ENCODE measurements at places on chromosomes 7 and 10.

DNA sequence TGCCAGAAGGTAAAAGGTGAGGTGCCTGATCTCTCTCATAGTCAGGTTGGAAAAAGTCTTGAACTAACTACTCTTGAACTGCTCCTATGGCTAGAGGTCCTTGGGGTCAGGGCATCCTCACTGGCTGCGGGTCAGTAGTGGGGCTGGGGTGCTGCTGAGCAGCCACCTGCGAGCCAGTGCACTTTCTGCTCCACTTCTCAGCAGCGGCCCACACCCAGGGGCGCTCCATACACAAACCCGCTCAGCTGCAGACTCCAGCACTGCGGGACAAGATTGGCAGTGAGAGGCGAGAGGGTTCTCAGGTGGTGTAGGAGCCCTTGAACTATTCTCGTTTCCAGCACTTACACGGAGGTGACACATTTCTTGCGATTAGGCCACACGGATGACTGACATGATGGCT, 6.0 kb downstream of the ABCA13 start:
- no peak for DNase-seq

DNA sequence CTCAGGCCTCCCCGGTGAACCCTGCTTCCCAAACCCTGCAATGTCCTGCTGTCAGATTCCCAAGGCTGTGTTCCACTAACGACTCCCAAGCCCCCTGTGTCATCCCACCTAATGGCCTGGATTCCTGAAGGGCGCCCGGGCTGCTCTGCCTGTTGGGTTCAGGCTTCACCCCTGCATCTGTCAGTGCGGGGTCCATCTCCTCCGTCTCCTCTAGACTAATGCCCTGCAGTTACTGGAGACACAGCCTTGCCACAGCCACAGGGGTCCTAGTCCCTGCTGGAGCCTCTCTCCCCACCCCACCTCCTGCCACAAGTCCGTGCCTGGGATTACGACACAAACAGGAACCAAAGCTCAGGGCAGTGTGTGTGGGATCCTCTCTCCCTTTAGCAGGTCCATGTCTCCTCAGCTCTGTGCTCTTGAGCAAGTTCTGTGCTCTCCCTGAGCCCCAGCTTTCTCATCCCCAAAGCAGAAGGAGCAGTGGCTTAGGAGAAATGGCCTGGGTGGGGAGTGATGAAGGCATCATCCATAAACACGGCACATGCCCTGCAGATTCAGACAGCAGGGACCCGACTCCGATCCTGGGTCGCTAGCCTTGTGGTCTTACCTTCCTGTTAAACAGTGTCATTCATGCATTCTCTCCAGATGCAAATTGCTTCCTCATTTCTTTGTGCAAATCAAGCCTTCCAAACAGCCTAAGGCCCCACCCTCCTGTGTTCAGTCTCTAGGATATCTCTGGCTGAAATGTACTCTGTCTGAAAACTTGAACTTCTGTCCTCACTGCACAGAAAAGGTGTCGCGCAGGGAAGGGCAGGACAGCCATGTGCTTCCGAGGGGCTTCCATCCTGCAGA, 8.2 kb upstream of the RBP3 start:
- no peak for DNase-seq

- no peak for DNase-seq
These were observed 128.6 kb upstream of the AOAH start for GRCh38 chr7:36852931-36853330.

- no peak for DNase-seq
These were observed 40.3 kb downstream of the RSU1 start for GRCh38 chr10:16776896-16777295.

GRCh38 chr10:34859170-34859569, 44.1 kb upstream of the PARD3 start:
- DNase-seq: no peak

- DNase-seq: no peak
These were observed 590.9 kb upstream of the ANKRD30A start for GRCh38 chr10:36534471-36535002.

DNA sequence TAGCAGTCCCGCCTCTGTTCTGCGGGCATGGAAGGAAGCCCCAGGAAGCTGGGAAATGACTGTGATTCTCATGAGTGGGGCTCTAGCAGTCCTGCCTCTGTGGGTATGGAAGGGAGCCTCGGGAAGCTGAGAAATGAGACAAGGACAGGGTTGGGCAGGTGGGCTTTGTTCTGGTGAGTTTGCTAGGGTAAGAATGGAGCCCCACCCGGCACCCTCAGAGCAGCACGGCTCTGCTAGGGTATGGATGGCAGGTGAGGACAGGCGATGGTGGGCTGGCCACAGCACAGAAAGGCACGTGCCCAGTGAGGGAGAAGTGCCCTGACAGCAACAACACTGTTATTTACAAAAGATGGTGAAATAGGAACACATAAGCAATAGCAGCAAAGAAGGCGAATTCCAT, 39.6 kb downstream of the SVIL start:
- DNase-seq: no peak

DNA sequence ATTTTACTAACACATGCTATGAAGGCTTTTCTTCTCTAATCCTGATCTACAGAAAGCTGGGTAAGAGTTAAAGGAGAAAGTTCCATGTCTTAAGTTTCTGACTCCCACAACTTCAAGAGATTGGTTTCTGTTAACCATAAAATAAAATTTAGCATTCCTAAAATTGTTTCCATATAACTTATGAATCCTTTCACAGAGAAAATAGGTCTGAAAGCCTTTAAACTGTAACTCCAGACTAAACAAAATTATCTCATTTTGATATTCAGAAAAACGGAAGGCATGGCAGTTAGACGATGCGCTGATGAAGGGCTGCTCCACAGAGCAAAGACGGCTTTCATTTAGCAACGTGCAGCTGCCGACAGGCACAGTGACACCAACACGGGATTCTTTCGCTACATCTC, 133.3 kb downstream of the SLC25A13 start:
- no peak for DNase-seq

- no peak for DNase-seq
These were observed 251.8 kb downstream of the CRPPA start for GRCh38 chr7:16169537-16169936.

- no peak for DNase-seq
These were observed 34.0 kb upstream of the SFTPD start for GRCh38 chr10:79982861-79983260.

- no peak for DNase-seq
These were observed 558.2 kb upstream of the PFKP start for GRCh38 chr10:2509081-2509531.

GRCh38 chr10:3829156-3830050, 44.4 kb upstream of the KLF6 start:
- DNase-seq: peak; percentile 49

DNA sequence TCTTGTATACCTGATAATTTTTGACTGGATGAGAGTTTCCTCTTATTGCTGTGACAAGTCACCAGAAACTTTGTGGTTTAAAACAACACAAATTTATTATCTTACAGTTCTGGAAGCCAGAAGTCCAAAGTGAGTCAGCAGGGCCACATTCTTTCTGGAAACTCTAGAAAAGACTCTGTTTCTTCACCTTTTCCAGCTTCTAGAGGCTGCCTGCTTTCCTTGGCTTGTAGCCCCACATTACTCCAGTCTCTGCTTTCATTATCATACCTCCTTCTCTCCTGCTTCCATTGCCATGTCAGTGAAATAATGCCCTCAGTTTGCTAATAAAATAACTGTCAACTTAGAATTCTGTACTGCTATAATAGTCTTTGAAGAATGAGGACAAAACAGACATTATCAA, 65.3 kb downstream of the VCL start:
- no peak for DNase-seq

GRCh38 chr10:118918587-118918986, 110.9 kb upstream of the NANOS1 start:
- no peak for DNase-seq

DNA sequence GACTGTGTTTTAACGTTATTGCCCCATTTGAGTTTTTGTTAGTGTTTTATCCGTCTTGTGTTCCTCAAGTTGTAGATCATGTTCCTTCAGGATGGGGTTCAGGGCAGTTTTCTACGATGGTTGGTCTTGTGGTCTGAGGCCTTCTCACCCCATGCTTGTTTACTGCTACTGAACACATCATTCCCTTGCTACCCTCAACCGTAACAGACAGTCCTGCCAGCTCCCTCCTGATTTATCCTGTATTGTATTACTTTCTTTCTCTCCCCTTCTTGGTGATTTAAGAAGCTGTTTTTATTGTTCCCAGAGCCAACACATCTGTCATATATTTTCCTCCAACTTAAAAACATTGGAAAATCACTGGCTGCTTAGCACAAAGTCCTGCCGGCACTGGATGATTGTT, 719.8 kb downstream of the INHBA start:
- no peak for DNase-seq

DNA sequence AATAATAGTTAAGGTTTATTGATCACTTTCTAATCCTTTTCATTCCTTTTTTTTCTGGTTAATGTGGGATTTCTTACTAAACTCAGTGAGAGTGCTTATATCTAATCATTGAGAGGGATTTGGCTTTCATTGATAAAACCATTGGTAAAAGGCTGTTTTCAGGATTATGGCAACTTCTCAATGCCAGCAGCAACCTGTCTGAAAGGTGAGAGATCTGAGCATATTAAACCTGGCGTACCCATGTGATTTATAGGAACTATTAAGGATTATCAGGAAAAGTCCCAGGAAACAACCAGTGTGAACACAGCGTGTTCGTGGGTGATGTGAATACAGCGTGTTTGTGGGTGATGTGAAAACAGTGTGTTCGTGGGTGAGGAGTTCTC, 65.9 kb downstream of the PDIA4 start:
- DNase-seq: no peak

GRCh38 chr10:33365871-33366411, 31.5 kb upstream of the NRP1 start:
- DNase-seq: no peak

DNA sequence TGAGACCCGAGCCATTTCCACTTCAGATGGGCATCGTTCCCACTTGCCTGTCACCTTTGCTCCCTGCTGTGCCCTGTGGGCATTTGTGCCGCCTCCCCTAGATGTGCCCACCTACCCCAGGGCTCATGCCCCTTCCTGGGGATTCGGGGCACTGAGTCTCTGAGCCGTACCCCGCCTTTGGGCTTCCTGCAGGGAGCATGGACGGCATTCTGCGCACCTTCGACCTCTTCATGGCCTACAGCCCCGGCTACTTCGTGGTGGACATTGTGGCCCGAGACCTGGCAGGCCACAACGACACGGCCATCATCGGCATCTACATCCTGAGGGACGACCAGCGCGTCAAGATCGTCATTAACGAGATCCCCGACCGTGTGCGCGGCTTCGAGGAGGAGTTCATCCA, 36.3 kb upstream of the VSIR start:
- no peak for DNase-seq

DNA sequence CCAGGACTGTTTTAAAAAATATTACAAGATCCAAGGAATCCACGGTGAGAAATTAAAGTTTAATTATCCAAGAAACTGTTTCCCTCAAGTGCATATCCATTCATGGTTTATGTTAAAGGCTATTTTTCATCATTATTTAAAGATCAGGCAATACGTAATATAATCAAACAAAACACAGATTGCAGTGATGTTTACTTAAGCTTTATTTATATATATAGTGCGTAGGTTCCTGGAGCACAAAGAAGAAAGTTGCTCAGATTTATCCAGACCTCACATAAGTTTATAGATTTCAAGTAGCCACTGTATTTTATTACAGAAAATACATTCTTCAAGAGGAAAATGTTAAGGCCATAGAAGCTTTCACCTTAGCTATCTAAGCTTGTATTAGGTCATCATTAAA, 210.0 kb upstream of the KLF14 start:
- no peak for DNase-seq

GRCh38 chr7:118214051-118214832, 10.3 kb upstream of the ANKRD7 start:
- DNase-seq: peak; percentile 23

GRCh38 chr7:19464751-19465150, 244.1 kb downstream of the POLR1F start:
- no peak for DNase-seq

- no peak for DNase-seq
These were observed 66.1 kb downstream of the THNSL1 start for GRCh38 chr10:25082276-25083204.

GRCh38 chr7:139431010-139431409, 52.5 kb downstream of the KLRG2 start:
- DNase-seq: peak; percentile 42

DNA sequence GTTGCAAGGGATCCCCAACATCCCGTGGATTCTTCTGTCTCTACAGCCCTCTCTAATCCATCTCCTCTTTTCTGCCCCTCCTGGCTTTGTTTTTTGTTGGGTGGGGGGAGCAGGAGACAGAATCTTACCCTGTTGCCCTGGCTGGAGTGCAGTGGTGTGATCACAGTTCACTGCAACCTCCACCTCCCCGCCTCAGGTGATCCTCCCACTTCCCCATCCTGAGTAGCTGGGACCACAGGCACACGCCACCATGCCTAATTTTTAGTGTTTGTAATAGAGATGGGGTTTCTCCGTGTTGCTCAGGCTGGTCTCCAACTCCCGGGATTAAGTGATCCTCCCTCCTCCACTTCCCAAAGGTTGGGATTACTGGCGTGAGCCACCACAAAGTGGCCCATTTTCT, 121.8 kb downstream of the MYL10 start:
- no peak for DNase-seq
